ENCODE measurements at places on chromosomes 11 and 22.

GRCh38 chr22:33597274-33597985 is 322.8 kb downstream of the LARGE1 start:
- DNase-seq = no peak

DNA sequence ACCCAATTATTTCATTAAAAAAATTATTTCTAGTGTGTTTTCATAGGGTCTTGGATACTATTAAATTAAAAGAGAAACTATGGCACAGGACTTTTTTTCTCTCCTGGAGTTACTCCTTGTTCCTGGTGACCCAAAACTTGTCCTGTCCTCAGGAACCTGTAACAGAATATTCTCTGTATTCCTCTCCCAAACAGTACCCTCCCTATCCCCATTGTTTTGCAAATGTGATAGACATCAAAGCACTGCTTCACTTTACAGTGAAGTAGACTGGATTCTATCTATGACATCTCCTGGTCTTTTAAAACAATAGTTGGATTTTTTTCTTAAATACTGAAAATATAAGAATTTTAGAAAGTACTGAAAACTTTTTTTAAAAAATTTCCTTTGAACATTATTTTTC is 37.2 kb downstream of the FAR1 start:
- DNase-seq = no peak

- no peak for DNase-seq
Observed at GRCh38 chr11:36449561-36450096, 60.4 kb downstream of the TRAF6 start.

- DNase-seq = no peak
Observed at GRCh38 chr11:86595451-86595850, 77.0 kb downstream of the ME3 start.

DNA sequence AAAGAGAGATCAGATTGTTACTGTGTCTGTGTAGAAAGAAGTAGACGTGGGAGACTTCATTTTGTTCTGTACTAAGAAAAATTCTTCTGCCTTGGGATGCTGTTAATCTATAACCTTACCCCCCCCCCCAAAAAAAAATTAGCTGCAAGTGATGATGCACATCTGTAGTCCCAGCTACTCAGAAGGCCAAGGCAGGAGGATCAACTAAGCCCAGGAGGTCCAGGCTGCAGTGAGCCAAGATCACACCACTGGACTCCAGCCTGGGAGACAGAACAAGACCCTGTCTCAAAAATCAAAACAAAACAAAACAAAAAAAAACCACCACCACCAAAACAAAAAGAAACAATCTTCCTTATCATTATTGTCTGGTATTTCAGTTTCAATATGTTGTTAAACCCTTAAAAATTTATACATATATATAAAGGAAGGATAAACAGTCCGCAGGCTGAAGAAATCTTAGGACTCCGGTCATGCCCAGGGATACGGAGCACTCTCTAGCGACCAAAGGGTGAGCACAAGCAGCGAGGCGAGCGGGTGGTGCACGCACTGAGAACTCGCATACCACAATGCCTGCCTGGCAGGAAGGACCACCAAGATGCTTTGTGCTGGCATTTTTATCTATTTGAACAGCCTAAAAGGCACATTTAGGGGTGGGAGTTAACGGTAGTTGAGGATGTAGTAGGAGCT is 6.4 kb downstream of the POLDIP3 start:
- DNase-seq = no peak

- DNase-seq = no peak
Observed at GRCh38 chr11:13328286-13328685, 50.7 kb downstream of the BMAL1 start.

DNA sequence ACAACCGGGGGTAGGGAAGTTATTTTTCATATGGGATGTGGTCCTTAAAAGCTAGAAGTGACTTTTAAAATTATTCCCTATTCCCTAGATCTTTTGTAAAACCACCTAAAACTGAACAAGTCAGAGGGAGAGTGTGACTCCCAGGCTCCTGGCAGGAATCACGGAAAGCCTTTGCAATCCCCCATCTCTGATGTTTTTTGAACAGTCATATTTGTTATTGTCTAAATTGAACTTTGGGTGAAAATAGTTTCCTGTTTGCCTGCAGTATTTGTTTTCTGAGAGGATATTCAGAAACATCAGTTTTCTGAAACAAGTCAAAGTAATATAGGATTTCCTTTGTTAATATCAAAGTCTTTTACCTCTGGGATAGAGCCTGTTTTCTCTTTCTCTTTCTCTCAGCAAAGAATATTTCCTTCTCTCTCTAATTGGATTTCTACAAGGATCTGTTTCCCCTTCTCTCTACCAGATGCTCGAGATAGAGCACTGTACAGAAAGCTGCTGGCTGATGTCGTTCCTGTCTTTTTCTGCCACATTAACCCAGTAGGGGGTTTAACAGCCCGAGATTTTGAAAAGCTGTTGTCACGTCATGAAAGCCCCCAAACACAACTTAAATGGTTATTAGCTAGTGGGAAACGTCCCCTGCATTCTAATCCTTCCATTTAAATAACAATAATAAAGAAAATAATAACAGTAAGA is 132.2 kb upstream of the PITPNB start:
- DNase-seq = no peak

- DNase-seq = no peak
Observed at GRCh38 chr11:99069856-99070444, 49.2 kb downstream of the CNTN5 start.

DNA sequence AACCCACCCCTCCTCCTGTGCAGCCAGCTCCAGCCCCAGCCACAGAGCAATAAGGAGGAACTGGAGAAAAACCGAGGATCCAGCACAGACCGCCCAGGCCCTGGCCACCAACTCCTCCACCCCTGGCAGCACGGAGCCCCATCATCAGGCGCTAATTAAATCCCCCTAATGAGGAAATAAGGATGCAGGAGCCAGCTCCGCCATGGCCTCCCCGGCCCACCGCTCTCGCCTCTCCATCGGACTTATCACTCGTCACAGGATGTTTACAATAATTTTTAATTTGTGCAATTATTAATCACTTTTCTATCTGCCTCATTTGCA is 42.6 kb downstream of the BUD13 start:
- DNase-seq = no peak

- no peak for DNase-seq
Observed at GRCh38 chr11:10349281-10349665, 44.4 kb downstream of the ADM start.

- no peak for DNase-seq
Observed at GRCh38 chr22:22384668-22385244, 123.8 kb downstream of the ZNF280B start.

- DNase-seq = no peak
Observed at GRCh38 chr11:121563900-121564822, 111.4 kb upstream of the SORL1-AS1 start.

DNA sequence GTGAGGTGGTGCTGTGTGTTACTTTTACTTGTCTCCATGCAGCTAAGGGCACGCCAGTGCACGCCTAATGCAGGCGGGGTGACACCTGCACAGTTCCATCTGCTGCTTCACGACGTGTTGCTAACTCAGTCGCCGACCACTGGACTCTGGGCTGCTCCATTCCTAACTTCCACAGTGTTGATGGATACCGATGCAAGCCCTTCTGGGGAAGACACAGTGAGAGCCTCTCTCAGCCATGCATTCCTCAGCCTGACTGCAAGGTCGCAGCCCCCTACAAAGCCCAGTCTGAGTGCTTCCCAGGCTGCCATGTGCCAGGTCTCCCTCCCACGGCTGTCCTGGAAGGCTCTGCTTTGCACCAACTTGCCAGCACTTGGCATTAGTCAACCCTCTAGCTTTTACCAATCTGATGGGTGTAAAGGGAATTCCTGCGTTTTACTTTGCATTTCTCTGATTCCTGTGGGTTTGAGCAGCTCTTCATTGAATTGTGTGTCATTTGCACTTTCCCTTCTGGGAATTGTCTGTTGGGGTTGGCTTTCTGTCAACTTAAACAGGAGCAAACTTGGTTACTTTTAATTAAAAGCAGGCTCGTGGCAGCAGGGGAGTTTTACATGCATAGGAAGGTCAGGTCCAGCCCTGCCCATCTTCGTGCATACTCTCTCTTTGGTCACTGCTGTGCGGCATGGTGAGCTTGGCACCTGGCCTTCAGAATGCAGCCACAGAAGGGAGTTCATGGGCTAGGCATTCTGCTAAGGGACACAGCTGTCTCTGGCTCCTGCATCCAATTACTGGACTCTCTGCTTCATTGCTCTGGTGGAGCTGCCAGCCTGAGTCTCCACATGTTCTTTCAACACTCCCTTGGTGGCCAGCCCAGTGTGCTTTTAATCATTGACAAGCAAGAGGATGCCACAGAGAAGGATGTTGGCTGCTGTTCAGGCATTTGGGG is 34.6 kb upstream of the SHANK2 start:
- peak; percentile 96 for DNase-seq

DNA sequence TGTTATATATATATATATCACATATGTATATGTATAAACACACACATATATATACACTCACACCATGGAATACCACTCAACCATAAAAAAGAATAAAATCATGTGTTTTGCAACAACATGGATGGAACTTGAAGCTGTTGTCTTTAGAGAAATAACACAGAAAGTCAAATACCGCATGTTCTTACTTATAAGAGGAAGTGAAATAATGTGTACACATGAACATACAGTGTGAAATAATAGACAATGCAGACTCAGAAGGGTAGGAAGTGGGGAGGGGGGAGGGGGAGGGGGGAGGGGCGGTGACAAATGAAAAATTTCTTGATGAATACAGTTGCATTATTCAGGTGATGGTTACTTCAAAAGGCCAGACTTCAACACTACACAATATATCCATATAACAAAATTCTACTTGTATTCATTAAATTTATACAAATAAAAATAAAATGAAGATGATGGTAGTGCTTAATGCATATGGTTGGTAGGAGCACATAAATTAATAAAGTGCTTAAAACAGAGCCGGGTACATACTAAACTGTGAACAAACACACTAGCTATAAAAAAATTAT is 5.8 kb upstream of the OR5B2 start:
- DNase-seq = no peak

GRCh38 chr22:27879923-27880322 is 39.1 kb downstream of the PITPNB start:
- peak; percentile 23 for DNase-seq

GRCh38 chr11:9030601-9031000 is 26.8 kb upstream of the NRIP3 start:
- no peak for DNase-seq

- DNase-seq = no peak
Observed at GRCh38 chr11:27471589-27472397, 797 bp downstream of the LGR4 start.

- no peak for DNase-seq
Observed at GRCh38 chr11:82732348-82732733, 1.3 kb downstream of the FAM181B start.

GRCh38 chr11:19577976-19578619 is 134.5 kb upstream of the NAV2 start:
- DNase-seq = no peak

DNA sequence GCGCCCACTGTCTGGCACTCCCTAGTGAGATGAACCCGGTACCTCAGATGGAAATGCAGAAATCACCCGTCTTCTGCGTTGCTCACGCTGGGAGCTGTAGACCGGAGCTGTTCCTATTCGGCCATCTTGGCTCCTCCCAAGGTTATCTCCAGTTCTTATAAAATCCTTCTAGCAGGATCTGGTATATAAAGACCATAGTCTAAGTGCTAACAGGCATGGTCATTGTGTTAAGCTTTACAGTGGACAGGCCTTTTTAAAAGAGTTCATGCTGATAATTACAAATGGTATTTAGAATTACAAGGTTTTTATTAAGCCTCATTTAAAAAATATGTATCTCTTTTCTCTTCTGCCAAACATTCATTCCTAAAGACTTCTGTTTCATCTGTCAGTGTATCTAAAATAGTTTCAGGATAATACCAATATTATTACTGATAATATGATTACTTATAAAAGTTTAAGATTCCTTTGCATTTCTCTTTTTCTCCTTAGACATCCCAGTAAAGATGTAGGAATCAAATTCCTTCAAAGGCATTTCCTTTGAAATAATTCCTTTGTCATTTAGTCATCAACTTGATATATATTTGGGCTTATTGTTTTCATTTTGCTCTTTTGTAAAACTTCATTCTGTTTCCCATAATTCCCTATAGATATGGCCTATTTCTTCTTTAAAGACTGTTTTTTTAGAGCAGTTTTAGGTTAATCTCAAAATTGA is 20.7 kb downstream of the DDX10 start:
- DNase-seq = no peak

- no peak for DNase-seq
Observed at GRCh38 chr11:64620381-64620971, 29.5 kb downstream of the SLC22A12 start.

DNA sequence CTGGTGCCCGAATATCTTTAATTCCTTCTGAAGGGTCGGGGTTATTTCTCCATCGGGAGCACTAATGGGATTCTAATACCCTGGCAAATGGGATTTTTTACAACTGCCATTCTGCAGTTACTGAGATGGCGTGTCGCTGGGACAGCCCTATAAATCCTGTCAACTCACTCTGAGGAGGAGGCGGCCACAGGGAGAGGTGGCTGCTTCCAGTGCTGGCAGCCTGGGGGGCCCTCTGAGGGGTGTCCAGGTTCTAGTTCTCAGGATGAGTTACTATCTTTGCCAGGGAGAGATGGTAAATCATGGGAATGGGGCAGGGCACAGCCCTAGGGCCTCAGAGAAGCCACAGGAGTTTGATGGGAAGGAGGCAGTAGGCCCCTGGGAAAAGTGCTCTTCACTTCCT is 135.9 kb downstream of the NTM start:
- no peak for DNase-seq

GRCh38 chr11:12411806-12412727 is 34.7 kb downstream of the PARVA start:
- peak; percentile 79 for DNase-seq

- peak; percentile 50 for DNase-seq
Observed at GRCh38 chr22:17120711-17121232, 388 bp downstream of the TMEM121B start.

DNA sequence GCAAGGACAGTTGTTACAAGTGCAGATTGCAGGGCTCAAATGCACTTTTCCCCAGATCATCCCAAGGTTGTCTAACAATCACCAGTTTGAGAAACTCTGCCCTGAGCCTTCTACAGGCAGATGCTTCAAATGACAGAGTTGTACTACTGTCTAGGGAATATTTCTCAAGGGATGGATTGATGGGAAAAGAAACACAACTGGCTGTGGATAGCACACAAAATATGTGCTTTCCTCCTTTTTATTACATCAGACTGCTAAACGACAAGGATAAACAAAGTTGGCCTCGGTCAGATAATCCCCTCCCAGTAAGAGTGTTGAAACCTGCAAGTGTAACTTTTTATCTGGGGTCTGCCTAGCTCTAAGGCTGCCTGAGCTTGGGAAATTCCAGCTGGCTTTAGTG is 46.6 kb upstream of the SORL1-AS1 start:
- no peak for DNase-seq

DNA sequence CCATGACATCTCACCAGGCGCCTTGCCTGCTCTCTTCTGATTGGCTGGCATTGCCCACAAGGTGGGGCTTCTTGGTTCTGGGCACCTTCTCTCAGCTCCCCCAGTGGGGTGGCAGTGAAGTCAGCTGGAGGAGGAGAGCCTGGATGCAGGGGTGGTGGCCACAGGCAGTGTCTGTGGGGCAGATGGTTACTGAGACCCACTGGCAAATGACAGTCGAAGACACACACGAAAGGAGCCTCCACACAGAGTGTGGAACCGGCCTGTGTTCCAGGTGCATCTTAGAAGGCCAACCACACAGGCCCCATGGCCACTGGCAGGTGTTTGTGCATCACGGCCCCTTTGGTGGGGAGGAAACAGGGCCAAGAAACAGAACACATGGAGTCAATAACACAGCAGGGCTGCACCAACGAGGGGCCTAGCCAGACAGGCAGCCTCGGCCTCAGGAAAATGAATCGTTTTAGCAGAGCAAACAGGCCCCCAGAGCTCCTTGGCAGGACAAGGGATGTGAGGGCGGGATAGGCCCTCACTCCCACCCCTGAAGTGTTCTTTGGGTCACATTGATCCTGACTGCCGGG is 683.4 kb downstream of the TBC1D22A start:
- no peak for DNase-seq

Measured in Caki2 (cell line).